CD8-positive, alpha-beta memory T cell (primary cell): ENCODE measurements at places on chromosomes 5 and 9. TPM values are rescaled to one million over a fixed set of nuclear protein-coding genes. Genes with fewer than 3 reads are reported as not detected.

DNA sequence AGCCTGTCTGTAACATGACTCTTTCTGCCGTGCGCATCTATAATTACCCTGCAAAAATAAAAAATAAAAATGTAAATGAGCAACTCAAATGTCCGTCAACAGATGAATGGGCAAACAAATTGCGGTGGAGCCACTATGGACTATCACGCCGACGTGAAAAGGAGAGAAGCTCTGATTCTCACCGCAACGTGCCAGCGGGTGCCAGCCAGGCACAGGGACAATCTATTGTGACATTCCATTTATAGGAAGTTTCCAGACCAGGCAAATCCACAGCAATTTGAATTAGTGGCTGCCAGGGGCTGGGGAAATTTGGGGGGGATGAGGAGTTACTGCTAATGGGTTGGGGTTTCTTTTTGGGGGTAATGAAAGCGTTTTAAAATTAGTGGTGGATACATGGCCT, 96.8 kb downstream of the VAV2 start:
- no peak for DNase-seq

GRCh38 chr5:88226881-88227450, 41.7 kb downstream of the TMEM161B start:
- no peak for DNase-seq

DNA sequence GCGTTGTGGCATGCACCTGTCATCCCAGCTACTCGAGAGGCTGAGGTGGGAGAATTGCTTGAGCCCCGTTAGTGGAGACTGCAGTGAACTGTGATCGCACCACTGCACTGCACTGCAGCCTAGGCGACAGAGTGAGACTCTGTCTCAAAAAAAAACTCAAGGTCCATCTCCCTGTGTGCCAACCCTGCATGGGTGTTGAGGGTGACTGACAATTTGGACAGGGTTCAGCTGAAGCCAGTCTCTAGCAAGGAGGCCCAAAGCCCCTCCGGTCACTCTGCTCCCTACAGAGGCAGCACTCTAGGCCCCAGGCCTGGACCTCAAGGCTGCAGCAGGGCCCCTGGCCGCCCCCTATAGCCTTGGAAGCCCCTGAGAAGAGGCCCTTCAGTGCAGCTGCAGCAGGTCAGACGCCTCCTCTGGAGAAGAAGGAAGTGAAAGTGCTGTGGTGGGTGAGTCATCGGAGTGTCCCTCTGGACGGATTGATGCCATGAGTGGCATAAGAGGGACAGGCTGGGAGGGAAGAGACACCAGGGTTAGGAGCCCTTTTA, 39.2 kb upstream of the NEK6 start:
- no peak for DNase-seq

GRCh38 chr5:96259151-96259772, 173.8 kb downstream of the PCSK1 start:
- DNase-seq, result no peak

- DNase-seq, result no peak
Observed at GRCh38 chr9:94802251-94802650, 75.8 kb downstream of the AOPEP start.

GRCh38 chr9:133788819-133789717, 50.9 kb upstream of the SARDH start:
- DNase-seq, result no peak

DNA sequence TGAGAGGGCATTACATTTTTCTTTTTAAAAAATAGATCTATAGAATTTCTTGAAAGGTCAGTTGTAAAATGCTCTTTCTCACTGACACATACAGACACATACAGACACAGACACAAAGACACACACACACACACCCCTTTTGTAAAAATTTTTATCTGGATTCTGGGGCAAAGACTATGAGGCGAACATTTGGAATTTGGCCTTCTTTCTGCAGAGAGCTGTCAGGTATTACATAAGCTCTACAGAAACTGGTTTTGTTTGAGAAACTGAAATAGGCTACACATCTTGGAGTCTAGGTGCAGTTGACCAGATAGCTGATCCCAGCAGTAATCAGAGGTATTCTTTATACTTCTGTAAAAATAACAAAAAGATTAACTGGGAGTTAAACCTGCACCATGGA, 315.9 kb upstream of the RPS23 start:
- DNase-seq, result no peak

DNA sequence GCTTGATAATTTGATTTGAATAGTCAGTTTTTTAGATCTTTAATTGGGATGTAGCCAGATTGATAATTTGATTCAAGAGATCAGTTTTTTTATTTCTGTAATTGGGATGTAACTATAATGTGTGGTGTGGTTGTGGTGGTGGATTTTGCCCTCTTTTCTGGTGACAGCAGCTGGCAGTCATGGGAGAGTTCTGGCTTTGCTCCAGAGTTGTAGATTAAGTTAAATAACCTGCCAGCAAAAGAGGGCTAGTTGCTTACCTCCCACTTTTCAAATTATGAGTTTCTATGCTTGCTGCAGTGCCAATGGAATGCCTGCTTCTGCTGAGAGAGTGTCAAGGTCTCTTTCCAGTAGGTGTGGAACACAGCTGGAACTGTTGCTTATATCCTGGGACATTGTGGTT, 315.1 kb downstream of the CCDC171 start:
- DNase-seq, result no peak

Gene UBE2QL1
- total RNA-seq, result not detected

Gene PCAT7
- not detected for total RNA-seq
